ENCODE measurements at places on chromosomes 1 and 21. TPM values are rescaled to one million over a fixed set of nuclear protein-coding genes. Genes with fewer than 3 reads are reported as not detected.

The SPRR2G gene
- total RNA-seq = 6.8 TPM

- DNase-seq = no peak
These were observed 550 bp upstream of the SELENON start for GRCh38 chr1:25799352-25799934.

GRCh38 chr21:44301141-44301540 lies 1.3 kb downstream of the PFKL start:
- no peak for DNase-seq

The PTPN7 gene
- not detected for total RNA-seq

The LAMC2 gene
- total RNA-seq = 40.2 TPM

The AVPR1B gene
- total RNA-seq = not detected

DNA sequence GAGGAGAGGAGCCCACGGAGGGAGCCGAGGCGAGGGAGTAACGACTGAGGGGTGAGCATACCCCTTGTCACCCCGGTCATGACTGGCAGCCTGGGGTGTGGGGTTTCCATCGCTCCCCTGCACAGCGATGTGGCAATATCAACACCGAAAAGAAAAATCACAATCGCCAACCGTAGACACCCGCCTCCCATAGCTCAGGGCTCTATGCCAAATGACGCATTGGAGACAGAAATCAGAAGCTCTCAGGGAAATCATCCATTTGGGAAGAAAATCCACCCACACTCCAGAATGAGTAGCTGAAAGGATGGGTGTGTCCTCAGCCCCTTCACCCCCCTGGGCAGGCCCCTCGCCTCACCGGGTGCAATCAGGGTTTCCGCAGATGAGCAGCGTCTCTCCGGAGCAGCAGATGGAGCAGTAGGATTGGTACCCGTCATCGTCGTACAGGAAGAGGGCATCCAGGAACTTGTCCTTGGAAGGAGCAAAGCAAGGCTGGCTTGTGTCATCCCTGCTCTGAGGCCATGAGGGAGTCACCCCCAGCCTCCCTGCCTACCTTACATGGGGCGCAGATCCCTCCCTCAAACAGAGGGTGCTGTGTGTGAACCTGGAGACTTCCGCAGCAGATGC lies 2.5 kb downstream of the DNMT3L start:
- no peak for DNase-seq

The POU2F1 gene
- total RNA-seq = 24.5 TPM

GRCh38 chr1:225745273-225745672 lies 32.4 kb upstream of the SRP9 start:
- no peak for DNase-seq

DNA sequence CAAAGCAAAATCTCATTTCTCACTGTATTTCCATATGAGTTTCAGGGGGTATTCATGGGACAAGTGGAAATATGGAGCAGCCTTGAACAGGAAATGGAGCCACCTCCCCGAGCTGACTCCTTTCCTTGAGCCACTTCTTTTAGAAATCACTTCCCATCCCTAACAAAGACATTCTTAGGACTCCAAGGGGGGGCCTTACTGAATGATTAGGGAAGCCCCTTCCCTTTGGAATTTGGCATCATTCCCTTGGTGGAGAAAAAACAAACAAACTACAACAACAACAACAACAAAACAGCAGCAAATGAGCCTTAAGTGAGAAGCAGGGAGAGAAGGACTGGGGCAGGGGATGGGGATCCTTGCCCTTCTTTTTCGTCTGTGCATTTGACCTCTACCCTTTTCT lies 278.3 kb downstream of the ZNF648 start:
- no peak for DNase-seq

The CORT gene
- not detected for total RNA-seq

The SH2D1B gene
- not detected for total RNA-seq

DNA sequence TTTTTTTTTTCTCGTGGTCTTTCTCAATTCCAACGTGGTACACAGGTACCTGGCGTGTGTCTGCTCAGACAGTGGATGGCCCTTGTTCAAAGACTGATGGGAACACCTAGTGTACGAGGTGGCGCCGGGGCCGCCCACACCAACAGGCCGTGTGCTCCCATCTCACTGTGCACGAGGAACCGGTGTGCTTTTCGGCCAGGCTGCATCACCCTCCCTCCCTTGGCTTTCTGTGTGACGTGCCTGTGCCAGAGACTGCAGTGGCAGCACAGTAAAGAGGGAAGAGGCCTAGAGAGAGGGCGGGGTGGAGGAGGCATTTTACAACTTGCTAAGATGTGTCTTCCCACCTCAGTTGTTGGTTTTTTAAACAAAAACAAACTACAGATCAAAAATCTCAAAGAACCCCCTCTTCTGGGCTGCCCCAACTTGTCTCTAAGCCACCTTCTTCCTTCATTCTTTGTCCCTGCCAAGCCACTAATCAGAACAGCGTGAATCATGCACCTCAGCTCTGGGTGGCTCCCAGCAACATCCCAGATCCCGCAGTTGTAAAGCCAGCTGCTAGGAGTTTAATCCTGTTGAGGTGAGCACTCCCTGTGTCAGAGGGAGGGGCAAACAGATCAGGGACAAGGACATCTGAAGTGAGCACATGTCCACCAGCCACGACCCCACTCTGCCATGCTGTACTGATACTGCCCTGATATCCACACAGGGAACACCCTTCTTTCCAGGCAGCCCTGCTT lies 20.7 kb downstream of the IRF2BP2 start:
- peak; percentile 67 for DNase-seq

All from suprapubic skin (tissue), 4 donors.